ENCODE measurements at places on chromosomes 4 and X. TPM values are rescaled to one million over a fixed set of nuclear protein-coding genes. Genes with fewer than 3 reads are reported as not detected.
A peak's percentile ranks its signal among the peaks of the same experiment; 100 is the strongest.

Gene VCX
- total RNA-seq: not detected

Gene EIF1AX
- 49.7 TPM for total RNA-seq

Gene S100P
- total RNA-seq: 0.87 TPM

Gene USP17L11
- total RNA-seq: not detected

Gene GSTCD
- total RNA-seq: 11.1 TPM

Gene POLA1
- total RNA-seq: 41.9 TPM

Gene ATP1B4
- not detected for total RNA-seq

- ATAC-seq: no peak
These were observed 10.0 kb downstream of the ETFDH start for GRCh38 chr4:158682066-158682465.

DNA sequence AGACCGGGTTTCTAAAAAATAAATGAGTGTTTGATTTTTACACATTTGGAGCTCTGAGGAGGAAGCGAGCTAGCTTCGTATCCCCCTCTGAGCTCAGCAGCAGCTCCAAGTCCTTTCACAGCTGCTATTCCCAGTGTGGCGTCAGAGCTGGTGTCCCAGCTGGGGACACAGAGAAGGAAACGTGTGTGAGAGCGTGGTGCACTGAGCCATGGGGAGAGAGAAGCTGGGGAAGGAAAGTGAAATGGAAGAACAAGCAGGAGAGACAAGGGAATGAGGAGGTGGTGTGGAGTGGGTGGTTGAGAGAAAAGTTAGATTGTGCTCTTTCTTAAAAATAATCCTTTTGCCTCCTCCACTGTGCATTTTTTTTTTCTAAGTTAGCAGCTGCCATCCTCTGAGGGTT, 79.5 kb upstream of the SLC4A4 start:
- ATAC-seq: no peak

- peak; percentile 93 for ATAC-seq
These were observed at the start of gene RGS12 for GRCh38 chr4:3292571-3293400. RGS12 (plus strand) TSS chr4:3293021; CDS start chr4:3316171, 23,150 bp downstream.

DNA sequence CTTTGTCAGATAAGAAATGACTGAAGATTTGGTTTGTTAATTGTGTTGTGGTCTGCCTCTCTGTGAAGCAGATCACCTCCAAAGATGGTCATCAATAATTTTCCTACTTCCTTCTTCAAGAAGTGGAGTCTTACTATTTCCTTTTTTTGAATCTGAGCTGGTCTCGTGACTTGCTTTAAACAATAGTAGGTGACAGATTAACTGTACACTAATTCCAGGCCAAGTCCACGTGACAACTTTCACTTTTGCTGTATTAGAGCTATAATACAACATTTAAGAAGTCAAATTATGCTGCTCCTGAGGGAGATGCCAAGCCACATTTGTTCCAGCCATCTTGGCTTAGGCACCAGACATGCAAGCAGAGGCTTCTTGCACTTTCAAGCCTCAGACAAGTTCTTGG, 393.8 kb upstream of the GRID2 start:
- no peak for ATAC-seq

- no peak for ATAC-seq
These were observed 29.3 kb upstream of the SRPX start for GRCh38 chrX:38249965-38250364.

GRCh38 chrX:5458300-5458842, 770.3 kb downstream of the NLGN4X start:
- ATAC-seq: no peak

DNA sequence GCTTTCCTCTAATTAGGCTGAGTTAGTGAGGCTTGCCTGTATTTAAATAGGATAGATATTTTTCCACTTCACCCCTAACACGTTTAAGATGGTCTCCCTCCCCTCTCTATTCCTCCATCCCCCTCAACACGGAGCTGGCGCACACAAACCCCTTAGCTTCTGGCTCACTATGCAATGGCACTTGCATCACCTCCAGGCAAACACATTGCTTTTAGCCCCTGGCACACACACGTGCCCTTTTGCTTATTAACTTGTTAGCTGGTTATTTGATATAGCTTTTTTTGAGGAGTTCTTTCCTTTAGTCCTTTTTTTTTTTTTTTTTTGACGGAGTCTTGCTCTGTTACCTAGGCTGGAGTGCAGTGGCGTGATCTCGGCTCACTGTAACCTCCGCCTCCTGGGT, 94.3 kb downstream of the HDAC8 start:
- no peak for ATAC-seq
